Posterior vena cava (tissue), 2 donors: ENCODE measurements at places on chromosomes 7 and 10. TPM values are rescaled to one million over a fixed set of nuclear protein-coding genes. Genes with fewer than 3 reads are reported as not detected.

CCL24 gene
- not detected for total RNA-seq

- no peak for DNase-seq
Measured at GRCh38 chr7:117645481-117646165, 165.8 kb downstream of the CFTR start.

- DNase-seq = no peak
Measured at GRCh38 chr10:23965123-23965522, 243.8 kb upstream of the KIAA1217 start.

EMX2 gene
- 3.6 TPM for total RNA-seq

MGMT gene
- 17.6 TPM for total RNA-seq

DNA sequence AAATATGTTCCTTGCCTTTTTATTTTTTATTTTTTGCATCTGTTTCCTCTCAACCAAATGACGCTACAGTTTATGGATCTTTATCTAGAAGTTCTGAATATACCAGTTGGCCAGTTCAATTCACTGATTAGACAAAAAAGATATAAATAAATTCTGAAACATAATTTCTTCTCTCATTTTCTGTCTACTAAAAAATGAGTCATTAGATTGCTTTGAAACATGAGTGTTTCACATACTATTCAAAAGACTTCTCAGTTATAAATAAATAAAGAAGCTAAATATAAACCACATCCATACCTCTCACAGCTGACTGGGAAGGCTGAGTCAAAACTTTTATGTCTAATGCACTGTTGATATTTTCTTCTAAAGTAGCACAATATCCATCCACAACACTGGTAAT, 97.6 kb upstream of the GPR22 start:
- no peak for DNase-seq

DNA sequence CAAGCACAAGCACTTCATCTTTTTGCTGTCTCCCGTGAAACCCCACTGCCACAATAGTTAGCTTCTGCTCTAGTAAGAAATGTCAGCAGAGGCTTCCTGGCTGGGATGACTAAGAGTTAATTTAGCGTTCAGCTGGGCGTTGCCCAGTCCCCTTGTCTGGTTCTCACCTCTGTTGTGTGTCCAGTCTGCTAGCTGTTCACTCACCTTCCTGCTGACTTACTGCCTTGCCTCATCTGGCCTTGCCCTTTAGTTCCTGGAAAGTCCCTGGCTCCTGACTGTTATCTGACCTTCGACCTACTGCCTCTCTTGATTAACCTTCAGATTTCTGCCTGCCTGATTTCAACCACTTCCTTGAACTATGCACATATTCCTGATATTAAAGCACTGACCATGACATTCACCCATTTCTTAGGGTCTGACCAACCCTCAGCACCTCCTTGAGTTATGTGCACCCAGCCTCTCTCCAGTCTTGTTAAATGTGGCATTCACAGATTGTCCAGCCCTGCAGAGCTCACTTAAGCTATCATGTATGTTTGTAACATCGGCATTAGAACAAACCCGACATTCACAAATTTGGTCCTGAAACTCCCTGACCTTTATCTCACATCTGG, 30.3 kb downstream of the C7orf33 start:
- no peak for DNase-seq

- no peak for DNase-seq
Measured at GRCh38 chr10:32972929-32973328, 14.9 kb upstream of the ITGB1 start.

TIAL1 gene
- 78.8 TPM for total RNA-seq

- DNase-seq = no peak
Measured at GRCh38 chr10:10662716-10663408, 354.8 kb upstream of the CELF2 start.

GRCh38 chr10:930625-931325, 730 bp downstream of the LARP4B start:
- peak; percentile 83 for DNase-seq

DNA sequence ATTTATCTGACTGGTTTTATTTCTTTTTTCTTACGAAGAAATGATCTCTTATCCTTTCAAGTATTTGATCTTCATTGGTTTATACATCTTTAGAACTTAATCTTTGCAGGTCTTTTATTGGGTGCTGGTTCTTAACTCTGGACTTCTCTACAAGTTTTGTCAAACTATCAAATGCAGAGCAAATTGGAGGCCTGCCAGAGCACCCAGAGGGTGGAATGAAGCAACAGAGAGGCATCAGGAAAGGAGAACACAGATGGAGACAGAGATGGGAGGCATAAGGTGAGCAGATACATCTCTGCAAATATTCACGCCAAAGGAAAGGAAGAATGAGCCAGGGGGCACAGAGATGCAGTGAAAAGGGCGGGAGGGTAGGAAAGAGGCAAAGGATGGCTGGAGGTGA, 130.3 kb downstream of the PKD1L1 start:
- DNase-seq = no peak

GRCh38 chr7:102068846-102069245, 217.8 kb upstream of the SH2B2 start:
- DNase-seq = no peak

- no peak for DNase-seq
Measured at GRCh38 chr10:83012866-83013265, 1126.4 kb upstream of the GHITM start.

DNA sequence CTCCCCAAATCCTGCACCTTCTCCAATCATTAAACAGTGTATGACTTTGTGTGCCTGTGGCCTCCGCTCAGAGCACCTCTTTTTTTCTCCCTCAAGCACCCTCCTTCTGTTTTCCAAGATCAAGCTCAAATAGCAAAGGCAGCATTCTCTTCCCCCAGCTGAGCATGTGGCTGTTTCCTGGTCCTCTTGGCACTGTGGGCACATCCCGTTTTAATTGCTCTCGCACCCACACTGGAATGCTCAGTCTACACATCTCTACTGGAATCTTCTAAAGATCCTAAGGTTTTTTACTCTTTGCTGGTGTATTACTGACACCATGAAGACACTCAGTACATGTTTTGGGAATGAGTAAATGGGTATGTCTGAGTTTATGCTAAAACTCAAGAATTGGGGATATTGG, 107.4 kb downstream of the WDFY4 start:
- DNase-seq = no peak

- no peak for DNase-seq
Measured at GRCh38 chr10:905503-905902, 26.0 kb downstream of the LARP4B start.

DNA sequence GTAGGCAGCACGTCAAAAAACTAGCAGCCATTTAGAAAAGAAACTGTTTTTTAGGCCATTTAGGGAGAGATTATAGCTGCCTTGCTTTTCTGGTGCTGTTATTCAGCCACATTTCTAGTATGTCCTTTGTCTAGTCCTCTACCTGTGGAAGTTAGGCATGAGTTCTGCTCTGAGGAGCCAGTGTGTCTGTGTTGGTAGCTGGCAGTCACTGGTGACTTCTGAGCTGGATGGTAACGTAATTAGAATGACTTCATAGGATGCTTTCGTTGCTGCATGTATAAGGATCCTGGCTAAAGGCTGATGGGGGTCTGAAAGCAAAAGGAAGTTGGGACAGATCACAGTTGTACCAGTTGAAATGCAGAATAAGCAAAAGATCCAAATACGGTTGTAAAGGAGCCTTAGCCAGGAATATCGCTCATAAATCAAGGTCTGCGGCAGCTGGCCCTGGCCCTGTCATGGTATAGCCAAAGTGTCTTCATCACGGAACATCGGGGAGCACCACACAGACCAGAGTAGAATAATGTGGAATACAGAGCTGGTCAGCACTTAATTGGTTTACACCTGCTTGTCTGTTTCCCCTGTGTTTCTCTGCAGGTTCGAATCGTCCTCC, 226.7 kb downstream of the EXOC4 start:
- no peak for DNase-seq

GRCh38 chr7:151125470-151125845, 39.2 kb downstream of the AGAP3 start:
- DNase-seq = no peak

DNA sequence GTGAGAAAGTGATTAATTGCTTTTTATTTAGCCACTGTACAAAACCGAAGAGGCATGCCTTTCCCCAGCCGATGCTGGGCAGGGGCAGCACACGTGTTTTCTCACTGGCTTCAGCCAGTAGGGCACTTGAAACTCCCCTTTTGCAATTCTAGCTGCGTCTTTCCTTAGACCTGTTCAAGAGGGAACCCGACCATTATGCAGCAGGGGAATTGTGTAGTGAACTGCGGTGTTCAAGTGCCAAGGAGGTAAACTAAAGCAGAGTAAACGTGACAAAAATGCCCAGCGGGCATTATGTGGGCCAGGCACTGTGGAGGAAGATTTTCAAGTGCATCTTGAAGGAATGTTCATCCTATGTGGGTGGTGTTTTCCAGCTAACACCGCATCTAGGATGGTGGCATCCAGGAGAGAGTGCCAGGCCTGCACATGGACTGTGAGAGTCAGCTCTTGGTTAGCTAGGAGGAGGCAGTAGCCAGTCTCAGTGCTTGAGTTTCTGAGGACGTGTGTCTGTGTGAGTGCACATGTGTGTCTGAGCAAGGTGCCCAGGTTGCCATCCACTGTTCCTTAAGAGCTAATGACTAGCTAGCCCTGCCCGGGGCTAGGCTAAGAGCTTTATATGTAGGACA, 3.3 kb downstream of the WIPF3 start:
- DNase-seq = no peak

HMX3 gene
- not detected for total RNA-seq

- DNase-seq = no peak
Measured at GRCh38 chr7:86876146-86876545, 183.3 kb downstream of the ELAPOR2 start.

DNA sequence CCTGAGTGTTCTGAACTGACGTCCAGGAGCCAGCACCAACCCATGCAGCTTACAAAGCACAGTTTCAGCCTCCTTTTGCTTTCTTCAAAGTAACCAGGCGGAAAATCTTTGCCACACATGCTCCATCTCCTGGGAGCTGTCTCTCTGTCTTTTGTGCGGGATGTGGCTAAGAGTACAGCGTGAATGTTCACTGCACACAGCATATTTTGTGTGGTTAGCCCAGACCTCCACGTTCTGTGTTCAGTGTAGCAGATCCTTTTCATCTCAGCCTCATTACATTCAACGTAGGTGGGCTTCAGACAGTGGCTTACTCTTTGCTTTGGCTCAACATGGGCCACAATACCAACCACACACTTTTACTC, 200.8 kb downstream of the TNS3 start:
- peak; percentile 16 for DNase-seq

DNA sequence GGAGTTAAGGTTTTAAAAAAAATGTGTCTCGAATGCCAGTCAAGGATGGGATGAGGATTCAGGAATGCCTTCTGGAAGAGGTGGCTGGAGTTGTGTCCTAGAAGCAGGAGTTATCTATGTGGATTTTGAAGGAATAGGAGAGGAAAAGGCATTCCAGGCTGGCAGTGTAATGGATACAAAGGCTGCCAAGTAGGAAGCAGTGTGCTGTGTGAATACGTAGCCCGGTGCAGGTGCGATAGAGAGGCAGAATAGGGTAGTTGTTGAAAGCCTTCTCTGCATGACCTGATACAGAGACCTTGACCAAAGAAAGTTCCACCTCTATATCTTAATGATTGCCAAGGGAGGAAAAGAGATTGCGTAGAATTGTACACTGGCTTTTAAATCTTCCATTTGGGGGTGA, 128.1 kb upstream of the ITGB1 start:
- no peak for DNase-seq

GRCh38 chr10:110556969-110557601, 10.4 kb upstream of the SMC3 start:
- no peak for DNase-seq

GRCh38 chr10:78510566-78511323, 477.1 kb downstream of the RPS24 start:
- DNase-seq = no peak

GRCh38 chr10:77530011-77530410, 107.6 kb downstream of the KCNMA1 start:
- no peak for DNase-seq
